ENCODE measurements at places on chromosomes 12 and 14.

- no peak for DNase-seq
Measured at GRCh38 chr14:54643696-54644176, 76.8 kb downstream of the SAMD4A start.

- no peak for DNase-seq
Measured at GRCh38 chr14:59208224-59208814, 19.9 kb downstream of the DAAM1 start.

DNA sequence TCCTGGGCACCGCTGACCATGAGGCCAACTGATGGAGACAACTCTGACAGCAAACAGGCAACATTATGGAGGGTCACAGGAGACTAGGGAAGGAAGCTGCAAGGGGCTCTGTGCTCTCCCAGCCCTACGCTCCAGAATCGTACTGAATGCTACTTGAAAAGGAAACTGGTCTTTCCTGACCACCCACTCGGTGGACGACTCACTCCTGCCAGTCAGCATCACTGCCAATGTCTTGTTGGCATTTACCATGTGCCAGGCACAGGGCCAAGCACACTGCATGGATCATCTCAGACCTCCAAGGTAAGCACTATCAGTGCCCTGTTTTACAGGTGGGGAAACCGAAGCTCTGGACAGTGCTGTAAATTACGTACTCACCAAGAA, 38.0 kb downstream of the CCDC85C start:
- no peak for DNase-seq

DNA sequence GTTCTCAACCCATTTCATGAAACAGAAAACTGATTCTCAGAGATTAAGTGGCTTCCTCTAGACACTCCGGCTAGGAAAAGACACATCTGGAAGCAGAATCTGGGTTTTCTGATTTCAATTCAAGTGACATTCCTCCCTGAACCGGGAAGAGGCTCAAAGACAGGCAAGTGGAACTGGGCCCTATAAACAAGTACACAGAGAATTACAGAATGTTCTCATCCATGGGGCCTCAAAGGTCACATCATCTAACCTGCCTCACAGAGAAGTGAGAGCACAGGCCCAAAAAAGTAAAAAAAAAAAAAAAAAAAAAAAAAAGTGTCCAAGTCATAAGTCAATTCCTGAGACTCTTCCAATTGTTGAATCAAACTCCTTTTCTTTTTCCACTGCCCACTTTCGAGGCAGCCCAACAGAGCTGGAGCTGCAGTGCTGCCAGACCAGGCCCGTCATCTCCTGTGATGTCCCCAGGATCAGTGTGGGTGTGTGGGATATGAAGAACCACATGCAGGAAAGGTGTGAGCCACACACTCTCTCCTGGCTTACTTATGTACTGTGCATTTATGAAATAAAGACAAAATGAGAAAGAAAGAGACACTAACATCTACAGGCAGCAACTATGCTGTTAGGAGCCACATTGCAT, 2.8 kb upstream of the KRT1 start:
- no peak for DNase-seq

- no peak for DNase-seq
Measured at GRCh38 chr12:5033883-5034282, 9.8 kb upstream of the KCNA5 start.

GRCh38 chr12:10363914-10364814, 25.7 kb downstream of the KLRK1 start:
- no peak for DNase-seq

DNA sequence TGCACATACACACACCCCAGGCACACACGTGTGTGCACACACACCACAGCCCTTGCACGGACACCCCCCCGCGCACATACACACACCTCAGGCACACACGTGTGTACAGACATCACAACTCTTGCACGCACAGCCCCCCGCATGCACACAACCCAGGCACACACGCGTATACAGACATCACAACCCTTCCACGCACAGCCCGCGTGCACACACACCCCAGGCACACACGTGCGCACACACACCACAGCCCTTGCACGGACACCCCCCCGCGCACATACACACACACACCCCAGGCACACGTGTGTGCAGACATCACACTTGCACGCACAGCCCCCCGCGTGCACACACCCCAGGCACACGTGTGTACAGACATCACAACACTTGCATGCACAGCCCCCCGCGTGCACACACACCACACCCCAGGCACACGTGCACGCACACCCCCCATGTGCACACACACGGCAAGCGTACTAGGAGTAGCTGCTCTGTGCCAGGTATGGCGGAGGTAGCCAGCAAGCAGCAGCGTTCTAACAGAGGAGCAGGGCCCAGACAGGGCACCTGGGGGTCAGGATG, 18.2 kb upstream of the ANKLE2 start:
- no peak for DNase-seq

- DNase-seq = no peak
Measured at GRCh38 chr12:23657598-23657997, 291.9 kb downstream of the SOX5 start.

DNA sequence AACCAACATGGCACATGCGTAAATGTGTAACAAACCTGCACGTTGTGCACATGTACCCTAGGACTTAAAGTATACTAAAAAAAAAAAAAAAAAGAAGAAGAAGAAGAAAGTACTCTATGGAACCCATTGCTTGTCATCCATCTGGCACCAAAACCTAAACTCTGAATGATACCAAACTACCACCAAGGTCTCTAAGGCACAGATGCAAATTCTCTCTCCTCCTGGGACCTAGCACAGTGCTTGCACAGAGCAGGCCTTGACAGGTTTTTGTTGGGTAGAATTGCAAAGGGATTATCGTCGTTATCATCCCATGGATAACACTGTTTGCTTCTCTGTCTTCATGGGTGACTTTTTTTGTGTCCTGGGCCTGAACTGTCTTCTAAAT, 13.2 kb upstream of the LGALS3 start:
- no peak for DNase-seq

- DNase-seq = no peak
Measured at GRCh38 chr12:11895421-11896078, 175.2 kb upstream of the BCL2L14 start.

GRCh38 chr12:3371018-3371417, 120.0 kb upstream of the PRMT8 start:
- no peak for DNase-seq

DNA sequence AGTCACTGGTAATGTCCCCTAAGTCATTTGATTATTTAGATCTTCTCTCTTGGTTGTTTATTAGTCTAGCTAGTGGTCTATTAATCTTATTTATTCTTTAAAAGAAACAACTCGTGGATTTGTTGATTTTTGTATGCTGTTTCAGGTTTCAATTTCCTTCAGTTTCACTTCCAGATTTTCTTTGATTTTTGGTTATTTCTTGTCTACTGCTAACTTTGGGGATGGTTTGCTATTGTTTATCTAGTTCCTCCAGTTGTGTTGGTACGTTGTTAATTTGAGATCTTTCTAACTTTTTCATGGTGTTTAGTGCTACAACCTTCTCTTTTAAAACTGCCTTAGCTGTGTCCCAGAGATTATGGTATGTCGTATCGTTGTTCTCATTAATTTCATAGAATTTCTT, 18.5 kb upstream of the CD69 start:
- no peak for DNase-seq

DNA sequence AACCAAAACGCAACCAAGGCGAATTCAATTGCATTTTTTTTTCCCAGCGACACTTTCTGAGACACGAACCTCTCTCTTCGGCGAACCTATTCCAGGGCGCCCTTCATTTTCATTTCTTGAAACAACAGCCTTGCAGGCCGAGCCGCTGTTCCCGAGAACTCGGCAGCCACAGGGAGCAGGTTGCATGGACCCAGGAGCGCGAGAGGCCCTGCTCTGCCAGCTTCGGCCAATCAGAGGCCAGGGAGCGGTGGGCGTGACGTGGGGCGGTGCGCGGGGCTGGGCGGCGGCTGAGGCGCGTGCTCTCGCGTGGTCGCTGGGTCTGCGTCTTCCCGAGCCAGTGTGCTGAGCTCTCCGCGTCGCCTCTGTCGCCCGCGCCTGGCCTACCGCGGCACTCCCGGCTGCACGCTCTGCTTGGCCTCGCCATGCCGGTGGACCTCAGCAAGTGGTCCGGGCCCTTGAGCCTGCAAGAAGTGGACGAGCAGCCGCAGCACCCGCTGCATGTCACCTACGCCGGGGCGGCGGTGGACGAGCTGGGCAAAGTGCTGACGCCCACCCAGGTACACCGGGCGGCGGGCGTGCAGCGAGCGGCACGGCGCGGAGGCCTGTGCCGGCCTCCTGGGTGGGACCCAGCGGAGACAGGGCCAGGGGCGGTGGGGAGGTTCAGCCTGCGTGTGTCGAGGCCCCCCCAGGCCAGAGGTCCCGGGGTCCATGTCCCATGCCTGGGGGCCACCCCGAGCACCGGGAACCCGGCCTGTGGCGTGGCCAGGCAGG, at the start of gene PEBP1:
Gene PEBP1, plus strand, starts transcription at position 337 of the 771 bp plus-strand sequence. Its CDS starts 86 bp downstream, at position 423.
- DNase-seq = peak; percentile 92

DNA sequence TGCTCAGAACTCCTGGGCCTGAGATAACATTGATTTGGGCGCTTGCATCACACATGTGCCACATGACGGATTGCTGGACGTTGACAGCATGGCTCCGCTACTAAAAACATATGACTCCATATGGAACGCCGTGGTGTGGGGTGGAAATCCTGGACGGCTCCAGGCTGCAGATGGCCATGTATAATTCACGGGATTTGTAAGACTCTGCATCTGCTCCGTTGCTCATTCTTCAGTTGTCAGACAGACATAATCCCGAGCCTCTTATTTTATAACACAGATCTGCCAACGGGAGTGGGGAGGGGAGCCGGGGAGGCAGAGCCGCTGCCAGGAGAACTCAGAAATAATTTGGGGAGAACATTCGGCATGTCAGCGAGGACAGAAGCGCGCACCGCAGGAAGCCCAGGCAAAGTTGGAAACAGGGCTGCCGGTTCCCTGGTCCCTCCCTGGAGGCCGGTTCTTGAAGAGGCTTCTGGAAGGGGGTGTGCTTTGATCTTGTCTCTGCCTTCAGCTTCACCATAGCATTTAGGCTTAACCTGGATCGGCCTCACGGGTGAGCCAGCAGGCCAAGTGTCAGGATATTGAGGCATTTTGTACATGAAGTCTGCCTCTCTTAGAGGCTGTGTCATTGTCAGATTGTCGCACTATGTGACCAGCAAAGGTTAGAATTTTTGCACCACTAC, 45.8 kb upstream of the MYL2 start:
- DNase-seq = no peak

DNA sequence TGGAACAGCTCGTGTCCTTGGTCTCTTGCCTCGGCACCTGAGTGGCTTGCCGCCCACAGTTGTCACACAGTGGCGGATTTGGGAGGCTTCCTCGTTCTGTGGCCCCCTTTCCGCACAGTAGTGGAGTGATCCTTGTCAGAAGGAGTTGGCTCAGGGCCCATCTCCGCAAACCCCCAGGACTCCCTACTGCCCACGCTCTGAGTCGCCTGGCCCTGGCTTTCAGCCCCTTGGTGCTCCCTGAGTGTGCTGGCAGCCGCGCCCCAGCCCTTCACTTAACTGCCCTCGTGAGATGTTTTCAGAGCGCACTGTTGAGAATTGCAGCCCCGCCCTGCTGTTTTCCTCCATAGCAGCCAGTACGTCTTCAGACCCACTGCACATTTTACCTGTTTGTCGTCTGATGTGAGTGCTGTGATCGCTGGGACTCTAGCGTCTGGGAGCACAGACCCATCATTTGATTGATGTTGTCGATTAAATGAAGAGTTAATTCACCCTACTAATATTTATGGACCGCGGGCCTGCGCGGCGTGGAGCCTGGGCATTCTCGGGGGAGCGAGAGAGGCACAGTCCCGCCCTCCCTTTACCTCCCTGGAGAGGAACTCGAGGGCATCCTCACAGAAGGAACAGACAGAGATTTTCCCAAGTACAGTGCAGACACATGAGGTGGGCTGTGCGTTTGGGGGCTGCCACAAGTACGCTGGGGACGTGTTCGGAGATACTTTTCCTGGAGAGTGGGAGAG, 91.8 kb downstream of the DDX51 start:
- no peak for DNase-seq

- no peak for DNase-seq
Measured at GRCh38 chr14:101584055-101584859, 23.0 kb downstream of the DIO3 start.

DNA sequence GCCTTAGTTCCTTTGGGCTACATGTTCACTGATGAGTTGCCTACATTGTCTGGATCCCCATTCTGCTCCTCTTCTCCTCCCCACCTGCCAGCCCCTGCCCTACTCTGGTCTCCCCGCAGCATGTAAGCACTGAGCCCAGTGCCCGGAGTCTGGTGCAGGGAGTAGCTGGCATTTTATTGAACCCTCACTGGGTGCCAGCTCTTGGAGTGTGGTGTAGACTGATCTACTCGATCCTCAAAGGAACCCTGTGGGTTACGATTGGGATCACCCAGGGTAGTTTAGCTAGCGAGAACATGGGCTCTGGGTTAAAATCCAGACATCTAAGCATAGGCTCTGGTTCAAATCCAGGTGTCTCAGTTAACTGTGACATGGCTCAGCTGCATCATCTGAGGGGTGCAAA, 8.3 kb upstream of the SERPINA6 start:
- DNase-seq = no peak

DNA sequence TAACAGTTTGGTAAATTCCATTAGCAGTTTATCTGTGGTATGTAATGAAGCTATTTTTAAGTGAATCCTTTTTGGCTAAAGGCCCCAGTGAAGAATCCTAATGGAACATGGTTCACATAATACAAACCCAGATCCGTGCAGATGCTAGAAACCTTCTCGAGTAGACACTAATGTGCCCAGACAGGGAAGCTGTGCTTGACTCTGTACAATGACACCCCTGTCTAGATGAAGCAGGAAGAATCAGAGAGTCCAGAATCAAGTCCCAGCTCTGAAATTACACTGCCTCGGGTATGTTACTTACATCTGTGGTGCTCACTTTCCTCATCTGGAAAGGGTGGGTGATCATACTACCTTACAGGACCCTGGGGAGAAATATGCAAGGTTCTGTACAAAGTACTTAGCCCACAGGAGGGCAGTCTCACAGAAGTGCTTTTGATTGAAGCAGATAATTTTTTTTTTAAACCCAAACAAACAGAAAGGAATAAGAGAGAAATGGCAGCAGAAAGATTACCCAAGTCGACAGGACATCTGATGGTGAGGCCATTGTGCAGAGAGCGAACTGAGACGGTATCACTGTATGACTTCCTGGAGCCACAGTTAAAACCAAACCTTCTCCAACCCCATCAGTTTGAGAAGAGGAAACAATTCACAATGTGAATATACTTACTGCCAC, 8.5 kb downstream of the CRACR2A start:
- no peak for DNase-seq

GRCh38 chr14:22536853-22537338, 52.1 kb downstream of the DAD1 start:
- peak; percentile 34 for DNase-seq

DNA sequence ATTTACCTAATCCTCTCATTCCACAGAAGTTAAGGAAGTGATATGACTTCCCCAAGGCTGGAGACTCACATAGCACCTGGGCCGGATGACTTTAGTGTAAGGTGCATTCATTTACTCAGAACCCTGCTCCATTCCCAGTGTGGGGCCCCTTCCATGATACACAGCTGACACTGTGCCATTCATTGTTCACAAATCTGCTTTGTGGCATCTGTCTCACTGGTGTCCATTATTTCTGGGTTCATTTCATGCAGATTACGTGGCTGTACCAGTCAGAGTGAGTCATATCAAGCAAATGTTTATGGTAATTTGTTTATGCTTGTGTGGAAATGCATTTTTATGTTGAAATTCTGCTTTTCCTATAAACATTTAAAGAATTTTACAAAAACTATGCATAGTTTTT, 5.2 kb downstream of the ANO4 start:
- DNase-seq = no peak

Data from activated naive CD4-positive, alpha-beta T cell (primary cell).